ENCODE measurements at places on chromosomes 3 and 15. TPM values are rescaled to one million over a fixed set of nuclear protein-coding genes. Genes with fewer than 3 reads are reported as not detected.

SLC28A1 gene
- total RNA-seq, result not detected

DNA sequence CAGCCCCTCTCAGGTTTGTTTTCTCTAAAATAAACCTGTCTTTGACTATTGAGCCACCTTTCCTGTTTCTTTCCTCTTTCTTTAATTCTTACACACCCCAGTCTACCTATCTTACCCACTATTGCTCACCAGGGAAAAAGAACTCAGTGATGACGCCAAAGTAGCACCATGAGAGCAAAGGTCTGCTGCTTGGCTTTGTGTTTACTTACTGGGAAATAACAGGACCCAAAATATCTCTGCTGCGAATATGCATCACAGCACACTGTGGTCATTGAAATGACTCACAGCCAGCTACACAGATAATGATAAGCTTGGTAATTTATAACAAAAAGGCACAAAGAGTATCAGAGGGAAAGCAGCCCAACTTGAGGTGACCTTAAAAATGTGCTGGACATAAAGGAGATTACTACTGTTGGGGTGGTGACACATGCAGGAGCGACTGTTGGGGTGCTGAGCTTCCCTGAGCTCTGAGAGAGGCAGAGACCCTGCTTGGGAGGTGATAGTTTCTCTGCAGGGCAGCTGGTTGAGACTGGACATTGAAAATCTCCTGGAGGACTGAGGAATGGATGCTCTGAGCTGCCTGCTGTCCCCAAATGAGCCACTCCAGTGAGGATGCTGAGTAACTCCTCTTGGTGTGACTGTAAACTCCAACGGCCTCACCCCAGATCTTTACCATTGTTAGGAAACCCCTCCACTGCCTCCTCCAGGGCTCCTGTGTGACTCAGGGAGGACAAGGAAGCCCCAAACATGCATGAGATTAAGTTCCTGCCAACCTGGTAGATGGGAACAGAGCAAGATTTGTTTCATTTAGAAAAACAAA lies 14.5 kb downstream of the EFCAB12 start:
- DNase-seq, result no peak

DNA sequence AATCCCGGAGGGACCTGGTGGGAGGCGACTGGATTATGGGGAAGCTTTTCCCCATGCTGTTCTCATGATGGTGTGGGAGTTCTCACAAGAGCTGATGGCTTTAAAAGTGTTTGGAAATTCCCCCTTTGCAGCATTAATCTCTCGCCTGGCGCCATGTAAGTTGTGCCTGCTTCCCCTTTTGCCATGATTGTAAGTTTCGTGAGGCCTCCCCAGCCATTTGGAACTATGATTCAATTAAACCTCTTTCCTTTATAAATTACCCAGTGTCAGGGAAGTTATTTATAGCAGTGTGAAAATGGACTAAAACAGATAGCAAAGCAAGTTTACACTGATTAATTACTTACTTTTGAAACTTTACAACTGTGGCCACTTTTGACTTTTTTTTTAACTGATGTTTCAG lies 10.6 kb upstream of the U2SURP start:
- DNase-seq, result no peak

XCR1 gene
- 0.17 TPM for total RNA-seq

DNA sequence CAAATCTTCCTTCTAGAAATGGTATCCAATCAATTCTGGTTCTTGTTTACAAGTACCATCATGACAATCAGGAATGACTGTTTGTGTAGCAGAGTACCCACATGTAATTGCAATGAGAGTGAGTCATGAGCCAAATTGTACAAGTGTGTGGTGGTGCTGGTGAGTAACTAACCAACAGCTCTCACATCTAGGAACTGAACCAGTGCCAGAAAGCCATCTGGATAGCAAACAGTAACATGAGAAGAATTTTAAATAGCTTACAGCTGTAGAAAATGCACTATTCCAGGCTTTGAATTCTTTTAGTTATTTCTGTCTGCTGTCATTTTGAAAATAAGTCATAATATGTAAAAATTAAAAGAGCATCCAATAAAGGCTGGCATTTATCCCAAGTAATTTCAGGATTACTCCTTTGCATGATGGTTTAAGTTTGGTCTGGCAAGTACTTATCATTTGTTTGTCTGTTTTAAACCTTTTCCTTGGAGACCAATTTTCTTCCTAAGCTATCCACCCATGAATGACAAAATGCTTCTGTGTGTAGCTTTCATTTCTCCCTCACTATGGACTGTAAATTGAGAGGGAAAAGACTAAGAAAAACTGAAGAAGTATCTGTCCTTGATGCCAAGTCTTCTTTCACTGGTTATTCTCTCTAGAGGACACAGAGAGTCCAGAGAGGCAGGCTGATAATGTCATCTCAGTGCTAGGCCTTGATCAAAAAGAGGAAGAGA lies 60.0 kb downstream of the PIK3CB start:
- DNase-seq, result peak; percentile 63

DNA sequence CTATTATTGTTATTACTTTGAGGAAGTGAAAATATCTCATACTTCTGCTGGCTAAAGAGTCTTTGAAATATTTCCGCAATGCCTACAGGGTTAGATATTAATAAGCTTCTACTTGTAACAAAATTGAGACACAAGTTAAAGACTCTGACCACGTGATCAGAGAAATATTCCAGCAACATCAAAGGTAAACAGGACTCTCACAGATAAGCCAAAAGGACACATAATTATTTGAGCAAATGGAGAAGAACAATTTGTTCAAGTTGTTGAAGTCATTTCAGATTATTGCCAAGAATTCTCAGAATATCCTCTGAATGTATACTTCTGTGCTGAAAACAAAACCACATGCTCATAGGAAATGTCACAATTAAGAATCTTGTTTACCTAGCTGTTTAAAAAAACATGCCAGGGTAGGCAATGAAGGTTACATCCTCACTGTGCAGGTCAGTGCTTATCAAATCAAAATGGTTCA lies 225.8 kb upstream of the ALCAM start:
- no peak for DNase-seq

DNA sequence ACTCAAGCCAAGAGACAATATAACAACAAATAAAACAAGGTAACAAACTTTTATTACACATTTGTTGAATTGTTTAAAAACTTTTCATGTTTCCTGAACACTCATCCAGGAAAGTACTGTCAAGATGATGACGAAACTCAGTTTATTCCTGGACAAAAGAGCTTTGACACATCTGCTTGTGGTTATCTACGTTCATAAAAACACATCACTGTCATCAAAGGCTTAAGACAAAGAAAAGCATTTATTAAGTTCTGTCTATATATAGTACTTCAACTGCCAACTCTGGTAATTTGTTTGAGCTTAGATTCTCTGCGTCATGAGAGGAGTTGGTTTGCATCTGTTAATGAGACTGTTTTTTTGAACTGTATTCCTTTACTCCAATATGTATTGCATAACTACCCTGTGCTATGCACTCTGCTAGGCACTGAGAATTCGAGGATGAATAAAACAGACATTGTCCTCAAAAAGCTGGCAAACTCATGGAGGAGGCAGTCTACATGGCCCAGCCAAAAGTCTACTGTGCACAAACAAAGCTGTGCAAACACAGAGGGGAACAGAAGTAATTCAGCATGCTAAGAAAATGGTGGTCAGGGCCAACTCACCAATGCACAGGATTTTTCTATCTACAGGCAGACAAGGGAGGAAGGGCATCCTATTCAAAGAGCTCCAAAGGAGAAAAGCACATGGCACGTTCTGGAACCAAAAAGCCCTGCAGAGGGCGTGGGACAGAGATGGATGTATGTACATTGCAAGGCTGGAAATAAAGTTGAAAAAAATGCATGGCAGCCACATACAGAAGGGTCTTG lies 21.5 kb downstream of the PLD1 start:
- no peak for DNase-seq

FBXL22 gene
- total RNA-seq, result 4.4 TPM

DNA sequence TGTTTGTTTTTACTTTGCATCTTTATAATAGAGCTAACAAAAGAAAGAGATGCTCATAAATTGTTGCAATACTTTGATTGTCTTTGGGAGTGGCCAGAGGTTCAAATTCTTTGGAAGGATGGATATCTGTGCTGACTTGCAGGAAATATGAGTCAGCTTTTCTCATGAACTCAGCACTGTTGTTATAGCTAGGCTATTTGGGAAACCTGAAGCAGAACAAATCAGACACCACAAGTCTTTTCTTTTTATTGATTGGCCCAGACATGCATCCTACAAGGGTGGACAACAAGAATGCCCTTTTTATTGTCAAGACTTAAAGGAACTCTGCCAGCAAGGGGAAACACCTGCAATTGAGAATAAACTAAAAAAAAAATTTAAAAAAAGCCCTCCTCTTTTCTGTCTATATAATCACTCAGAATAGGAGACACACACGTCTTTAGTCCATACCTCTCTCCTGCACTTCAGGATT lies 4.6 kb upstream of the DENND4A start:
- DNase-seq, result no peak

DNA sequence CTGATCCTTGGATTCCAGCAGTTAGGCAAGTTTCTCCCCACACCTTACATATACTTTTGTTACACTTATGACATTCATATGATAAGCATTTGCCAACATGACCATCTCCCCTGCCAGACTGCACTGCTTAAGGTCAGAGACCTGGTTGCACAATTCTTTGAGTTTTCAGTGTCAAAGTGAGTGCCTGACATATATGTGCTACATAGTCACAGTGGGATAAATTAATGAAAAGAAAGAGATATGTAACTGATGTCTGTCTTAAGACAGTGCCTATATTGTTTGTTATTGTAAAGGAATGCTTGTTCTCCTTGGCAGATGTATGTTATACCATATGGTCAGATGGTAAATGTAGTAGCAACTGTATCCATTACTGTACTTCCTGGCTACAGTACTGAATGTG lies 3.5 kb upstream of the DCUN1D1 start:
- no peak for DNase-seq

DNA sequence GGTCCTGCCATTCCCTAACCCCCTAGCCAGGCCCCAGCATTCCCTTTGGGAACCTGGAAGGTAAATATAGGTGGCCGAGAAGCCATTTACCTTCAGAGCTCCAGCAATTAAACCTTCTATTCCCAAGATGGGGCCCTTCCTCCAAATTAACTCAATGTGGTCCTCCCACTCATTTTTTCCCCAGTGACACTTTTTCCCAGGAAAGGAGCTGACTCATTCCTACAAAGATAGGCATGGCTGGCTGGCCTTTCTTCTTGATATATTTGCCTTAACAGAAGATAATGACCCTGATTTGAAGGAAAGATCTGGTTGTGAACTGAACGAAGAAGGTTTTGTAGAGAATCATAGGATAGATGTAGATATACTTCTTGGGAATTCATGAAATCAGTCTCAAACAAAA lies 279.0 kb upstream of the VEPH1 start:
- DNase-seq, result no peak

USP50 gene
- total RNA-seq, result not detected

- DNase-seq, result no peak
Observed at GRCh38 chr3:116216761-116217160, 228.5 kb downstream of the LSAMP start.

NANOGP8 gene
- not detected for total RNA-seq

- DNase-seq, result no peak
Observed at GRCh38 chr3:188598894-188599293, 444.9 kb downstream of the LPP start.

DNA sequence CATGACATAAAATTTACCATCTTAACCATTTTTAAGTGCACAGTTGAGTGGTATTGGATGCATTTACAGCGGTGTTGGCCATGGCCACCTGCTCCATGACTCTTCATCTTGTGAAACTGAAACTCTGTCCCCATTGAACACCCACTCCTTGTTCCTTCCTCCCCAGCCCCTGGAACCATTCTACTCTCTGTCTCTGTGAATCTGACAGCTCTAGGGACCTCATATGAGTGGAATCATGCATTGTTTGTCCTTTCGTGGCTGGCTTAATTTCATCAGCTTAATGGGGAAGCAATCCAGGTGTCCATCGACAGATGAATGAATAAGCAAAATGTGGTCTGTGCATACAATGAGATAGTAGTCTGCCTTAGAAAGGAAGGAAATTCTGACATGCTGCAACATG lies 42.5 kb downstream of the PLXNA1 start:
- no peak for DNase-seq

DNA sequence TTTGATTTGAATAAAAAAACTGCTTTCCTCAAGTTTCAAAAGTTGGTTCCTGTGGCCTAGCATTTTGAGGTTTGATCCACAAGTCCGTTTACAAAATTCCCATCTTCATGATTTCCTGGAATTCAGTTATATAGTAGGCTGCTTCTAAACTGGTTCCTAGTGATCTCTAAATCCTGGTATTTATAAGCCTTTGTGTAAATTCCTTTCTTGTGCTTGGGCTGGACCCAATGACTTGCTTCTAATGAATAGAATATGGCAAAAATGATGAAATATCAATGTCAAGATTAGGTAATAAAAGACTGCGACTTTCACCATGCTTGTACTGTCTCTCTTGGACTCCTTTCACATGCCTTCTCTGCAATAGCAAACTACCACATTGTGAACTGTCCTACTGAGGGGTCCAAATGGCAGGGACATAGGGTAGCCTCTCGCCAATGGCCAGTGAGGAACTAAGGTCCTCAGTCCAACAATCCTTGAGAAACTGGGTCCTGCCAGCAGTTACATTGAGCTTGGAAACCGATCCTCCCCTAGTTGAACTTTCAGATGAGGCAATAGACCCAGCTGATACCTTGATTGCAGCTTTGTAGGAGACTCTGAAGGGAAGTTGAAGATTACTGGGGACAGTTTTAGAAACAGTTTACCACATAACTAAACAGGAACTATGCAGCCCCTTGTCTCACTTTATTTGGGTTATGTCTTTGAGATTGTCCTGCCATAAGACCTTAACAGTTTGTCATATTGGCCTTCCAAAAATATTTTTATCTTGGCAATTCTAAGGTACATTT lies 303.9 kb upstream of the TBC1D5 start:
- DNase-seq, result no peak

UQCC5 gene
- 11.3 TPM for total RNA-seq

- DNase-seq, result peak; percentile 1
Observed at GRCh38 chr3:134064081-134064480, 34.4 kb upstream of the SLCO2A1 start.

NMNAT3 gene
- 4.6 TPM for total RNA-seq

TAGLN3 gene
- total RNA-seq, result not detected

DNA sequence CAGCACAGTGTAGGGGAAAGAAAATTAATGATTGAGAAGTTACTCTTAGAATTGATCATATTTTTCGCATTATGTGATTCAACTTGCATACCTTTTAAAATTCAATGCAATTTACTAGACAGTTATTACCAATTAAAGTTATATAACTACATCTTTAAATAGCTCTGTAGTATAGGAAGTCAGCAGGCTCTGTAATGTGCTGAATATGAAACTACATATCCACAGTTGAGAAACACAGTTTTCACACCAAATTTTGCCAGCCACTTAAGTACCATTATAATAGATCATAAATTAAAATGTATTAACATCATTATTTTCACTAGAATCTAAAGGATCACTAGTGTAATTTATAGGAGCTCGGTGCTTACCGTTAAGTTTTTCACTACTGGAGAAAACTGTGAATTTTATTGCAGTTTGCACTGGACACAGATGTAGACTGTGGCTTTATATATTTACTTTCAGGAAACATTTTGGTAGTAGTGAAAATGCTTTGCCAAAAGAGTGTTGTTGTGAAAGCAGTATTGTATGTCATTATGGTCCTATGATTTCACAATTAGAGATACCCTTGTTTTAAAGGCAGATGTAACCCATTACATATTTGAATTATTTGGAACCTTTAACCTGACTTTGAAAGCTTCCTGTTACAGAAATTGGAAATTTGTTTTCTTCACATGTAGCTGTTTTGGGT lies 113.6 kb downstream of the PLCL2 start:
- no peak for DNase-seq

GRCh38 chr3:171358881-171359198 lies 101.4 kb downstream of the TNIK start:
- DNase-seq, result no peak
